IPS DF 6.9 (cell line): ENCODE measurements at places on chromosomes 13 and 19.

GRCh38 chr19:10832939-10833296, 3.1 kb downstream of the TMED1 start:
- H3K27ac ChIP-seq = no peak overlapping the region
- H3K36me3 ChIP-seq = peaks cover 8% of the 10 kb centered on the region; the same call in 1 of the 2 replicates
- peaks cover 2% of the 10 kb centered on the region; the same call in 1 of the 2 replicates for H3K4me1 ChIP-seq
- no peaks in the 10 kb centered on the region for H3K27me3 ChIP-seq

GRCh38 chr13:33106656-33107360, 90.6 kb downstream of the KL start:
- no peak for DNase-seq
- no peaks in the 10 kb centered on the region for H3K36me3 ChIP-seq
- no peaks in the 10 kb centered on the region for H3K27me3 ChIP-seq
- H3K4me1 ChIP-seq = no peaks in the 10 kb centered on the region
- no peak overlapping the region for H3K4me3 ChIP-seq

GRCh38 chr13:111318386-111318785, 2.1 kb upstream of the TEX29 start:
- no peaks in the 10 kb centered on the region for H3K36me3 ChIP-seq
- H3K4me1 ChIP-seq = no peaks in the 10 kb centered on the region
- no peak overlapping the region for H3K4me3 ChIP-seq
- no peak for DNase-seq
- no peaks in the 10 kb centered on the region for H3K27me3 ChIP-seq
- no peak overlapping the region for H3K27ac ChIP-seq

DNA sequence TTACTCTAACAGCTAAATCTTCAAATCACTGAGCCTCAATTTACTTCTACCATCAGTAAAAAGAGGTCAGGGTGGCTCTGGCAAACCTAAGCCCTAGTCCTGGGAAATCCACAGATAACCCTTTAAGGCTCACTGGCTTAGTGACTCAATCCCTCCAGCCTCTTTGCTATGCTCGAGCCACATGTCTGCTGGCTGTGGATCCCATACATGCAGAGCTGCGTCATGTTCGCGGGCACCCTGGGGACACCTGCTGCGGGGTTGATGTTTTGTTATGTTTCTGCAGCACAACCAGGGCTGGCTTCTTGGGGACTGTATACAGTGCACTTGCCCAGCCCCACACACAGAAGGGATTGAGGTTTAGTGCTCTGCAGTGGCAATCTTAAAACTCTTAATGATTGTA, 41.6 kb upstream of the C13orf42 start:
- no peak overlapping the region for H3K4me3 ChIP-seq
- no peaks in the 10 kb centered on the region for H3K36me3 ChIP-seq
- no peaks in the 10 kb centered on the region for H3K27me3 ChIP-seq
- no peak for DNase-seq

DNA sequence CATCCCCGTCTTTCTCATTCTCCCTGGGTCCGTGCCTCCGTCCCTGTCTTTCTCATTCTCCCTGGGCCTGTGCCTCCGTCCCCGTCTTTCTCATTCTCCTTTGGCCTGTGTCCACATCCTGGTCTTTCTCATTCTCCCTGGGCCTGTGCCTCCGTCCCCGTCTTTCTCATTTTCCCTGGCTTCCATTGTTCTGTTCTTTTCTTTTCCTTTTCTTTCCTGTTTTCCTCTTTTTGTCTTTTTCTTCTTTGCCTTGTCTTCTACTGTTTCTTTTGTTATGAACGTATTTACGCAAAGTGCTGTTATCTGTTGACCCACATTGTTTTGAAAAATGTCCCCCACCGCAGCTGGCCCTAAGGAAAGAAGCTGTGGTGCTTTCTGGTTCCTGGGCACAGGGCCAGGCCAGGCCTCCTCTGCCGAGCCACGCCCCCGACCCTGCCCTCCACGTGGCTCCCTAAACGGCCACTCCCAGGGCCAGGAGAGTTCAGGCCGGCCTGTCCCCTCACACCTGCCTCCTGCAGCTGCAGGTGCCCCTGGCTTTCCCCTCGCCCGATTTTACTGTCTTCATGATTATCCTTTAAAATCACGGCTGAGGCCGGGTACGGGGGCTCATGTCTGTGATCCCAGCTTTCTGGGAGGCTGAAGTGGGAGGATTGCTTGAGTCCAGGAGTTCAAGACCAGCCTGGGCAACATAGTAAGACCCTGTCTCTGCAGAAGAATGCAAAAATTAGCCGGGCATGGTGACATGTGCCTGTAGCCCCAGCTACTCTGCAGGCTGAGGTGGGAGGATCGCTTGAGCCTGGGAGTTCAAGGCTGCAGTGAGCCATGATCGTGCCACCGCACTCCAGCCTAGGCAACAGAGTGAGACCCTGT, 14.0 kb upstream of the TMPRSS9 start:
- no peaks in the 10 kb centered on the region for H3K4me1 ChIP-seq
- DNase-seq = no peak
- no peak overlapping the region for H3K27ac ChIP-seq
- no peaks in the 10 kb centered on the region for H3K27me3 ChIP-seq
- H3K36me3 ChIP-seq = peaks cover 12% of the 10 kb centered on the region

GRCh38 chr19:35546532-35546931, 1.1 kb downstream of the TMEM147 start:
- no peak overlapping the region for H3K27ac ChIP-seq
- H3K4me3 ChIP-seq = no peak overlapping the region; the same call in 1 of the 2 replicates
- no peaks in the 10 kb centered on the region for H3K27me3 ChIP-seq
- DNase-seq = no peak

DNA sequence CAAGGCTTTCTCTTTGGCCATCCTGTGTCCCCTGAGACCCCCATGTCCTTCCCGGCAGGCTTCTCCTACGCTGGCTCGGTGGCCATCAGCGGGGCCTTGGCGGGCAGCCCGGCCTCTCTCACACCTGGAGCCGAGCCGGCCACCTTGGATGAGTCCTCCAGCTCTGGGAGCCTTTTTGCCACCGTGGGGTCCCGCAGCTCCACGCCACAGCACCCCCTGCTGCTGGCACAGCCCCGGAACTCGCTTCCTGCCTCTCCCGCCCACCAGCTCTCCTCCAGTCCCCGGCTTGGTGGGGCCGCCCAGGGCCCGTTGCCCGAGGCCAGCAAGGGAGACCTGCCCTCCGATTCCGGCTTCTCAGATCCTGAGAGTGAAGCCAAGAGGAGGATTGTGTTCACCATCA, 14.2 kb downstream of the PLEKHJ1 start:
- H3K4me1 ChIP-seq = no peaks in the 10 kb centered on the region
- H3K27me3 ChIP-seq = no peaks in the 10 kb centered on the region
- no peak overlapping the region for H3K4me3 ChIP-seq
- no peak overlapping the region for H3K27ac ChIP-seq

GRCh38 chr13:58598241-58598640, 966.7 kb downstream of the PCDH17 start:
- H3K27ac ChIP-seq = no peak overlapping the region
- H3K4me1 ChIP-seq = no peaks in the 10 kb centered on the region
- no peaks in the 10 kb centered on the region for H3K27me3 ChIP-seq
- no peaks in the 10 kb centered on the region for H3K36me3 ChIP-seq
- no peak for DNase-seq
- H3K4me3 ChIP-seq = no peak overlapping the region

GRCh38 chr19:50897191-50897607, 14.0 kb downstream of the KLK4 start:
- no peak overlapping the region for H3K4me3 ChIP-seq
- H3K27ac ChIP-seq = no peak overlapping the region
- H3K27me3 ChIP-seq = no peaks in the 10 kb centered on the region
- H3K36me3 ChIP-seq = no peaks in the 10 kb centered on the region
- no peak for DNase-seq

DNA sequence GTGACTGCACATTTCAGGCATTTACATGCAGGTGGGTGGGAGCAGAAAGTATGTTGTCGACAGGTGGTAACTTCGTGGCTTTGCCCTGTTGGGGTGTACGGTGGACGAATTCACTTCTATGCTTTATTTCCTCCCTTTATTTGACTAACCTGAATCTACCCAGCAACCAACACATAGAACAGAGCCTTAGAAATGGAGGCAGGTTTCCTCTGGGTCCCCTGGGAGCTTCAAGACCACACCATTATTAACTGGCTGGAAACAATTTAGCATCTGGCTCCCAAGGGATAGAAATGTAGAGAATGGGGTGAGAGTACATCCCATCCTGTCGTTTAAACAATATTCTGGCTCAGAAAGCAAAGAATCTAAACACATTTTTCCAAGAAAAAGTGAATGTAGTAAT, 244.4 kb downstream of the DLEU7 start:
- H3K27ac ChIP-seq = no peak overlapping the region
- H3K27me3 ChIP-seq = no peaks in the 10 kb centered on the region; the same call in 1 of the 2 replicates
- no peak for DNase-seq

GRCh38 chr19:47492571-47493377, 8.8 kb upstream of the KPTN start:
- no peak overlapping the region for H3K27ac ChIP-seq
- H3K4me3 ChIP-seq = no peak overlapping the region
- H3K4me1 ChIP-seq = peaks cover 5% of the 10 kb centered on the region; the same call in 1 of the 2 replicates
- H3K36me3 ChIP-seq = peaks cover 10% of the 10 kb centered on the region

GRCh38 chr19:18879579-18880373, 16.2 kb downstream of the CERS1 start:
- no peak overlapping the region for H3K27ac ChIP-seq
- H3K36me3 ChIP-seq = peaks cover 5% of the 10 kb centered on the region
- H3K27me3 ChIP-seq = no peaks in the 10 kb centered on the region

- DNase-seq = no peak
- H3K4me1 ChIP-seq = no peaks in the 10 kb centered on the region
- H3K27ac ChIP-seq = no peak overlapping the region
- no peak overlapping the region for H3K4me3 ChIP-seq
Observed at GRCh38 chr19:4183967-4184717, 1.7 kb downstream of the ANKRD24 start.

GRCh38 chr19:35851213-35852028, 883 bp downstream of the NPHS1 start:
- no peaks in the 10 kb centered on the region for H3K27me3 ChIP-seq
- no peak overlapping the region for H3K27ac ChIP-seq
- peaks cover 4% of the 10 kb centered on the region for H3K4me1 ChIP-seq
- DNase-seq = no peak
- no peaks in the 10 kb centered on the region; the same call in 1 of the 2 replicates for H3K36me3 ChIP-seq
- no peak overlapping the region for H3K4me3 ChIP-seq

GRCh38 chr19:49533551-49534488, 6.0 kb downstream of the RCN3 start:
- peak overlapping the region; percentile 81; the same call in 1 of the 2 replicates for H3K4me3 ChIP-seq
- no peaks in the 10 kb centered on the region; the same call in 1 of the 2 replicates for H3K36me3 ChIP-seq
- no peak for DNase-seq
- H3K27me3 ChIP-seq = no peaks in the 10 kb centered on the region
- no peak overlapping the region for H3K27ac ChIP-seq

GRCh38 chr19:19214159-19214490, 2.4 kb downstream of the NCAN start:
- DNase-seq = no peak
- H3K27me3 ChIP-seq = peaks cover 23% of the 10 kb centered on the region
- no peak overlapping the region for H3K4me3 ChIP-seq
- H3K4me1 ChIP-seq = peaks cover 6% of the 10 kb centered on the region
- no peak overlapping the region for H3K27ac ChIP-seq

GRCh38 chr13:77563111-77563510, 27.6 kb downstream of the SCEL start:
- H3K4me3 ChIP-seq = no peak overlapping the region
- no peaks in the 10 kb centered on the region for H3K36me3 ChIP-seq
- no peaks in the 10 kb centered on the region for H3K27me3 ChIP-seq
- no peaks in the 10 kb centered on the region for H3K4me1 ChIP-seq
- DNase-seq = no peak
- no peak overlapping the region for H3K27ac ChIP-seq

GRCh38 chr13:90594681-90595080, 752.8 kb upstream of the MIR17HG start:
- no peaks in the 10 kb centered on the region for H3K36me3 ChIP-seq
- H3K27ac ChIP-seq = no peak overlapping the region
- no peak for DNase-seq
- no peaks in the 10 kb centered on the region for H3K27me3 ChIP-seq

GRCh38 chr13:48892688-48893075, 83.0 kb upstream of the FNDC3A start:
- H3K27ac ChIP-seq = no peak overlapping the region
- no peak overlapping the region for H3K4me3 ChIP-seq
- no peaks in the 10 kb centered on the region for H3K36me3 ChIP-seq
- no peaks in the 10 kb centered on the region for H3K27me3 ChIP-seq

DNA sequence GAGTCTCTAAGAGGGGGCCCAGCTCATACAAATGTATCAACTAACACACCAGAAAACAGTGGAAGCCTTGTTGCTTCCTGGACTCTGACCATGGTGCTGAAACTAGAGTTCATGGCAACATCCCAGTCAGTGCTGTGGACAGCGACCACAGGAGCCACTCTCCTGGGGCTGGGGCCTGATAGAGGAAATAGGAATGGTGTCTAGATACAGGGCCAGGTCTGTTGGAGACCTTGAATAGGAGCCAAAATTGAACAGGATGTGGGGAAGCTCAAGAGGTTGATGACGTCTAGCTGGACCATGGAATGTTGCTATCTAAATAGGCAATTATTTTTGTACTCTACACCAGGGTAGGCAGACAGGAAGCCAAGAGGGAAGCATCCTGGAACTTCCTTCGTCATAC, 21.7 kb downstream of the LILRB4 start:
- H3K4me3 ChIP-seq = no peak overlapping the region
- H3K27ac ChIP-seq = no peak overlapping the region
- H3K36me3 ChIP-seq = no peaks in the 10 kb centered on the region
- no peaks in the 10 kb centered on the region for H3K4me1 ChIP-seq

DNA sequence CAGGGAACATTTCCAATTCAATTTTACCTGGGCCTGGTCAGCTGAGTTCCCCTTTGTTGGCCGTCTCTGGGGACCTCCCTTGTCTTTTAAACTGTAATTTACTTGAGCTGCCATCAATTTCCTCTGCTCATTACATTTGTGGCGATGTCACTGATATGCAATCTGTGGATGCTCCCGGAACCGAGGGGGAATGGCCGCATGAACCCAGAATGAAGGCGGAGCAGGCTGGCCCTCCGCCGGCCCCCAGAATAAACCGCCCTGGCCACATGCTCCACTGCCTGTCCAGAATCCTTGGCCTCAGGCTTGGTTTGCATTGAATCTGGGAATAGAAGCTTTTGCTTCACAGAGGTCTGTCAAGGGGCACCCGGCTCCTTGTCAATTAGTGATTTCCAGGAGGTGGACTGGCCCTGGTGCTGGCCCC, 276.8 kb downstream of the TEX29 start:
- no peak overlapping the region for H3K27ac ChIP-seq
- peaks cover 2% of the 10 kb centered on the region; the same call in 1 of the 2 replicates for H3K4me1 ChIP-seq
- H3K36me3 ChIP-seq = no peaks in the 10 kb centered on the region
- H3K4me3 ChIP-seq = no peak overlapping the region
- no peak for DNase-seq
- no peaks in the 10 kb centered on the region for H3K27me3 ChIP-seq

DNA sequence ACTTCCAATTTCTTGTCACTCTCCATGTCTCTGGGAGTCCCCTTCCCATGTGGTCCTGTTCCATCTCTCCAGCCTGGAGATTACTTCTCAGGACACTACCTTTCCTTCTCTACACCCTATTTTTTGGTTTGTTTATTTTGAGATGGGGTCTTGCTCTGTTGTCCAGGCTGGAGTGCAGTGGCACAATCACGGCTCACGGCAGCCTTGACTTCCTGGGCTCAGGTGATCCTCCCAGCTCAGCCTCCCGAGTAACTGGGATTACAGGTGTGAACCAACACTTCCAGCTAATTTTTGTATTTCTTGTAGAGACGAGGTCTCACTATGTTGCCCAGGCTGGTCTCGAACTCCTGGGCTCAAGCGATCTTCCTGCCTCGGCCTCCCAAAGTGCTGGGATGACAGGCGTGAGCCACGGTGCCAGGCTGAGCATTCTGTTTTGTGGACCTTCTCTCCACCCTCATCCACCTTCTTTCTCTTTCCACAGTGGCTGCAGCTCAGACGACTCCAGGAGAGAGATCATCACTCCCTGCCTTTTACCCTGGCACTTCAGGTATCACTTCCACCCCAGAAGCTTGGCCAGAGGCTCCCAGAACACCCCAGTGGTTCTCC, 644 bp downstream of the HCST start:
- no peaks in the 10 kb centered on the region for H3K27me3 ChIP-seq
- peak overlapping the region; percentile 16; the same call in 1 of the 2 replicates for H3K4me3 ChIP-seq
- no peak overlapping the region for H3K27ac ChIP-seq
- no peaks in the 10 kb centered on the region; the same call in 1 of the 2 replicates for H3K36me3 ChIP-seq
- no peak for DNase-seq
